Muscle of arm (tissue), 14 donors: ENCODE measurements at places on chromosomes 12 and 14. TPM values are rescaled to one million over a fixed set of nuclear protein-coding genes. Genes with fewer than 3 reads are reported as not detected.

GRCh38 chr14:43522901-43523300 lies 984.2 kb downstream of the FSCB start:
- DNase-seq, result no peak

- DNase-seq, result peak; percentile 58
Measured at GRCh38 chr12:19411234-19412204, 27.8 kb upstream of the AEBP2 start.

- DNase-seq, result no peak
Measured at GRCh38 chr12:47272412-47273190, 192.8 kb upstream of the AMIGO2 start.

DNA sequence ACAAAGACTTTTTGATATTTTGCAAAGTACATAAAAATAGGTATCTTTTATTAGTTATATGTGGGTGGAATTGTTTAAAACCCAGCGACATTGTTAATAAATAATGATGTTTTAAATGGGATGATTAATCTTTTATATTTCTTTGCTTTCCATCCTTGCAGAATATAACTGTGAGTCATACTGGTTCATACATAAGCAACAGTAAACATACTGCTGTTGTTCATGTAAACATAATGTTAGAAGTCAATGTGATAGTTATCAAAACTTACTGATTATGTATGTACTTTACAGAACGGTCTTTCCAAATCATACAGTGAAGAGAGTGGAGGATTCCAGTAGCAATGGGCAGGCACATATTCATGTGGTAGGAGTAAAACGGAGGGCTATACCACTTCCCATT lies 119.8 kb downstream of the ARID2 start:
- DNase-seq, result no peak

DNA sequence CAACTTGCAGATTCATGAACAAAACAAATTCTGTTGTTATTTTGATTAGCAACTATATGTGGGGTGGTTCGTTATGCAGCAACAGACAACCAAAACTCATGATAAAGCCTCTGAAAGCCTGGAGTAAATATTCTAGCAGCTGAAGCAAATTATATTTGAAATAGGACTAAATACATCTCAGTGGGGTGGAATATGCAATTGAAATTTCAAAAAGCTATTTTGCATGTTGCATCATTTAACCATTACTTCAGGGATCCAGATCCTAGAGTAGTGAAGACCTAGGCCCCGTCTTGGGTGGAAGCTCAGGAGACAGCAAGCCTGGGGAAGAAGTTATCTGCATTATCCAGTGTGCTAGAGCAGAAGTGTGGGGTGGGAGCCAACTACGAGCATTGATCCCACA lies 114.7 kb downstream of the PPM1A start:
- no peak for DNase-seq

CCDC184 gene
- polyA plus RNA-seq, result 2.2 TPM

PTPRQ gene
- 0.49 TPM for polyA plus RNA-seq

GLIPR1L1 gene
- 0.21 TPM for polyA plus RNA-seq

- DNase-seq, result no peak
Measured at GRCh38 chr12:67764946-67765619, 116.5 kb downstream of the DYRK2 start.

DNA sequence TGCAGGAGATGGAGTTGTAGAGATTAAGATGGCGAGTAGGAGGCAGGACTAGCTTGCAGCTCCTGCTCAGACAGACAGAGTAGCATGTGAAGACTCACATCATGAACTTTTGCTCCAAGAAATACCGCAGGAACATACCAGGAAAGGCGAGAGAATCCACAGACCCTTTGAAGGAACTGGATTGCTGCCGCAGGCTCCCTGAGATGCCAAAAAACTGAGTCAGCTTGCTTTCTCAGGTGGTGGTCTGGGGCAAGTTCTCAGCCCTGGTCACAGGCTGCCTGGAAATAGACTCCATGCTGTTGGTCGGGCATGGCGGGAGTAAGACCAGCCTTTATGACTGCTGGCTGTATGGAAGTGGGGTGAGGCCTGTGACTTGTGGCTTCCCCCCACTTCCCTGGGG lies 163.6 kb upstream of the NAV3 start:
- no peak for DNase-seq

RNF212B gene
- polyA plus RNA-seq, result not detected

GRCh38 chr14:102729268-102729667 lies 48.0 kb upstream of the TRAF3 start:
- no peak for DNase-seq

- no peak for DNase-seq
Measured at GRCh38 chr14:103427485-103428443, 42.5 kb downstream of the MARK3 start.

DNA sequence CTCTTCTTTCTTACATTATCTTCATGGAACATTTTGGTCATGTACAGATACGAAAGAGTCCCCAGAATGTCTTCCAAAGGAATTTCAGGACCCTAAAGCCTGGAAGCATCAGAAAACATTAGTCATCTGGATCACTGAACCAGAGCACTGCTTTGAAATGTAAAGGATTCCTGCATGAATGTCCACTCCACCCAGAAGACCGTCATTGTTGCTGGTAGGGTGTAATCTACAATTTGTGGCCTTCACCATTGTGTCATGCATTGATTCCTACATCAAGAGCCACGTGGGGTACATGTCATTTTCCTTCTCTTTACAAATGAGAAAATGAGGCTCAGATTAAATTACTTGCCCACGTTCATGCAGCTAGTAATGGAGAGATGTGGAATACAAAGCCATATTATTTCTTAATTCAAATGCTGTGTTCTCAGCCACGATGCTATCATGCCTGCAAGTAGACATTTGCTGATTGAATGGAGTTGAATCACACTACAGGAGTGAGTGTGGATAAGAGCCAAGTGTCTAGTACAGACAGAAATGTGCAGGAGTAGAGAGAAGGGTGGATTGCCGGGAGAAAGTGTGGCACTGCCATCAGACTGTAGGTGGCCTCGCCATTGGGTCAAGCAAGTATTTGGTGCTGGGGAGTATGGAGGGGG lies 231.2 kb downstream of the C12orf75 start:
- DNase-seq, result no peak

DNA sequence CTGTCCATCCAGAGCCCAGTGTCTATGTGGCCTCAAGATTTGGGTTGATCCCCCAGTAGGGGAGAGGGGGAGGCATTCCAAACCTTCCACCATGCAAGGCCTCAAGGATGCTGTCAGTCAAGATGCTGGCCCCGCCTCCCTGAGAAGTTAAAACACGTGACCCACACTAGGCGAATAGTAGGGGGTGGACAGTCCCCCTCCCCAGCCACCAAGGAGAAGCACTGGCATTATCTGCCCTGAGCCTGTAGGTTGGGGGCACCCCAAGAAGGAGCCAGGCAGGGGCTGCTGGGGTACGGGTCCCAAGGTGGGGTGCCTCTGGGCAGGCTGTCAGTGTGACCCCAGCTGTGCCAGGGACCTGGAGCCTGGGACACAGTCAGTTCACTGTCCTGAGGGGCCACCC lies 2.3 kb downstream of the SLC25A29 start:
- DNase-seq, result no peak

CLMN gene
- 2.7 TPM for polyA plus RNA-seq

GRCh38 chr12:49367381-49368239 lies at the start of gene SPATS2:
Gene SPATS2, plus strand, starts transcription at chr12:49367462. Its CDS starts 93,551 bp downstream, at chr12:49461013.
- DNase-seq, result peak; percentile 66

DNA sequence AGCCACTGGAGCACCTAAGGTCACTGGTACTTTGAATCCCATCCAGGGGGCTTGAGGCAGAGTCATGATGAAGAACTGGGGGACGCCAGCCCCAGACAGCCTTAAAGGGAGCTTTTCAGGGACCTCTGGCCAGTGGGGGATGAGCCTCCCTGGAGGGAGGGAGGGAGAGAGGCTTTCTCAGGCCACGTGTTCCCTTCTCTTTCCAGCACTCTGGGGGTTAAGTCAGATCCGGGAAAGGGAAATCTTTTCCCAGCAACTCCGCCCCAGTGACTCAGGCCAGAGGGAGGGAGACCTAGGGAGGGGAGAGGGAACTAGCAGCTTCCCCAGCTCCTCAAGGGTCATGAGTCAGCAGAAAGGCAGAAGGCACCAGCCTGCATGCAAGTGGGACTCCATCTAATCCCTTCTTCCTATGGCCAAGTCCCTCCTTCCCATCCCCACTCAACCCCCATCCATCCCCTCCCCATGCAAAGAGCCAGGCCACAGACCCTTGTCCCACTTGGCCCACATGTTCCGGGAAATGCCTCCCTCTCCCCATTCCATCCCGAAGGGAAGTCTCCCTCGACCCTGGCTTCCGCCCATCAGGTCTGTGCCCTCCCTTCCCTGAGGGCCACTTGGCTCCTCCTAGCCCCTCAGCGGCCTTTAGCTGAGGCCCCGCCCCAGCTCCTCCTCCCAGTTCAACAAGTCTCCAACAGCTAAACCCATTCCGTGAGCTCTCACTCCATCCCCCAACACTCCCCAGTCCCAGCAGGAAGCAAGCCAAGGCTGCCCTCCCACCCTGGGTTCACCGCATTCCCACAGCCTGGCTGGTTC lies 5.6 kb downstream of the TNFRSF1A start:
- DNase-seq, result peak; percentile 92

- DNase-seq, result no peak
Measured at GRCh38 chr12:65014504-65015271, 106.4 kb downstream of the WIF1 start.

TDRD9 gene
- polyA plus RNA-seq, result 0.77 TPM

GRCh38 chr14:50222055-50222613 lies 9.2 kb downstream of the SOS2 start:
- DNase-seq, result no peak

VWF gene
- 67.3 TPM for polyA plus RNA-seq

MYL2 gene
- polyA plus RNA-seq, result 1,181 TPM

- DNase-seq, result no peak
Measured at GRCh38 chr12:108629151-108629550, 4.5 kb downstream of the SELPLG start.

- no peak for DNase-seq
Measured at GRCh38 chr14:85867450-85867849, 337.5 kb downstream of the FLRT2 start.

DNA sequence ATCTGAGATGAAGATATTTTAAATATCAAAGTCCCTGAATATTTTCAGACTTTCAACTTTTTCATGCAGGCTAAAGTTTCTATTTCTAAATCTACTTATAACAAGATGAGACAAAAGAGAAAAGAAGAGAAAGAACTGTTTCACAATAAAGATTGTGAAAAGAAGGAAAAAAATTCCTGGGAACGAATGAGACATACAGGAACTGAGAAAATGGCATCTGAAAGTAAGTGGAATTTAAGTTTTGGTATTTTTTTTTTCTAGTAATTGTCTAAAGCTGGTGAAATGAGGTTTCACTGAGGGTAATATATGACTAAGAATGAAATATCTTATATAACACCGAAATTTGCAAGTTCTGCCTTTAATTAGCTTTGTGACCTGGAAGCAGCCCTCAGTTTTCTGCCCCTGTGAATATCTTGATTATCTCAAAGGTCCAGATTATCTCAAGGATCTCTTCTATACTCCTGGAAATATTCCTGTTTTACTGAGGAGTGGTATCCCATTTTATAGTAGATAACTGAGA lies 55.7 kb upstream of the PRPF39 start:
- no peak for DNase-seq

DNA sequence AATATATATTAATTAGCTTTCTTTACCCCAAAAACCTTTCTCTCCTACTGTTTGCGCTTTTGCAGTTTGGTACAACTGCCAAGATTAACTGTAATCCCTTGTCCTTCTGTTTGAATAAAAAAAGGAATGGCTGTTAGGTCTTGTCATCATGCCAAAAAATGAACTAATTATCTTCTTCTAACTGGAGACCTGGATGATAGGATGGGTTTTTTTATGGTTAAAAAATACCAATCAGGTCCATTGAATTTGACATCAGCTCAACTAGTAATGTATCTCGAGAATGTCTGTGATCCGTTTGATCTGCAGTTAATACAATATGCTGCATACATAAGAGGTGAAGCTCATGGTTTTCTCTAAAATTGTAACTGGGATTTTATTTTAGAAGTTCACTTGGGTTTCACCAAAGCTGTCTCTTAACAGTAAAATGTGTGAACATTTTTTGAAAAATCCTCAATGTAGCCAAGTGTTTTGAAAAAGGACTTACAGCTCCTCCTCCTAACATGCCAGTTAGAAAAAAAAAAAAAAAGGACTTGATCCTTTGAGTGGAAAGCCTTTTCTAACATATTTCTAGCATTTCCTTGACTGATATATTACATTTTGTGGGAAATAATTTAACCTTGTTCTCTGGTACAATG lies 96.8 kb downstream of the SRGAP1 start:
- no peak for DNase-seq

TMTC1 gene
- 58.9 TPM for polyA plus RNA-seq

RECQL gene
- 34.9 TPM for polyA plus RNA-seq

- DNase-seq, result no peak
Measured at GRCh38 chr12:82461393-82461792, 103.1 kb downstream of the METTL25 start.

CTSG gene
- polyA plus RNA-seq, result 1.6 TPM

SCN8A gene
- 2.0 TPM for polyA plus RNA-seq

GRCh38 chr12:108335349-108336119 lies 3.6 kb downstream of the CMKLR1 start:
- no peak for DNase-seq

- DNase-seq, result no peak
Measured at GRCh38 chr12:100987552-100988521, 193.3 kb downstream of the ANO4 start.

GRCh38 chr14:89197623-89198022 lies 219.4 kb downstream of the FOXN3 start:
- no peak for DNase-seq

DNA sequence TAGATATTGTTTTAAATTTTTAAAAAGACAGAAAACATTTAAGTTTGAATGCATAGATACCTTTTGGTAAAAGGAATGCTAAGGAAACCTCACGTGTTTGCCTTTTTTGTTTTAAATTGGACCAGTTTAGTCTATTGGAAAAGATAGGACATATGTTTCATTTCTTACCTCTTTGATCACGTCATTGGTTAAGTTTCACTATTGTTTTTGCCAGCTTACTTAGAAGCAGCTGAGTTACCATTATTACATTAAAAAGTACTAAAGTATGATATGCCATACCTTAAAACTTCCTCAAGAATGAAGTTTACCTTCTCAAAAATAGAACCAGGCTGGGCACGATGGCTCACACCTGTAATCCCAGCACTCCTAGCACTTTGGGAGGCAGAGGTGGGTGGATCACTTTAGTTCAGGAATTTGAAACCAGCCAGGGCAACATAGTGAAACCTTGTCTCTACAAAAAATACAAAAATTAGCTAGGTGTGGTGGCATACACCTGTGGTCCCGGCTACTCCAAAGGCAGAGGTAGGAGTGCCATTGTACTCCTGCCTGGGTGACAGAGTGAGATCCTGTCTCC lies 54.4 kb downstream of the SRGAP1 start:
- no peak for DNase-seq

- no peak for DNase-seq
Measured at GRCh38 chr14:72781561-72782508, 112.1 kb downstream of the DPF3 start.

DNA sequence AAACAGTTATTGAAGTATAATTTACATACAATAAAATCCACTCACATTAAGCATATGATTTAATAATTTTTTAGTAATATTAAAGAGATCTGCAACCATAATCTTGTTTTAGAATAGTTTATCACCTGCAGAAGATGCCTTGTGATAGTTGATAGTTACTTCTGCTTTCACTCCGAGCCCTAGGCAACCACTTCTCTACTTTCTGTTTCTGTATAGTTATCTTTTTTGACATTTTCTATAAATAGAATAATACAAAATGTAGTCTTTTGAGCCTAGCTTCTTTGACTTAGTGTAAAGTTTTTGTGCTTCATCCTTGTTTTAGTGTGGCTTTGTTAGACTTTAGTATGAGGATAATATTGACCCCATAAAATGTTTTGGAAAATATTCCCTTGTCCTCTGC lies 111.0 kb downstream of the MNAT1 start:
- no peak for DNase-seq
